ENCODE measurements at places on chromosomes 16 and 17.

- no peak for DNase-seq
Measured at GRCh38 chr16:89525146-89525913, 17.1 kb downstream of the SPG7 start.

DNA sequence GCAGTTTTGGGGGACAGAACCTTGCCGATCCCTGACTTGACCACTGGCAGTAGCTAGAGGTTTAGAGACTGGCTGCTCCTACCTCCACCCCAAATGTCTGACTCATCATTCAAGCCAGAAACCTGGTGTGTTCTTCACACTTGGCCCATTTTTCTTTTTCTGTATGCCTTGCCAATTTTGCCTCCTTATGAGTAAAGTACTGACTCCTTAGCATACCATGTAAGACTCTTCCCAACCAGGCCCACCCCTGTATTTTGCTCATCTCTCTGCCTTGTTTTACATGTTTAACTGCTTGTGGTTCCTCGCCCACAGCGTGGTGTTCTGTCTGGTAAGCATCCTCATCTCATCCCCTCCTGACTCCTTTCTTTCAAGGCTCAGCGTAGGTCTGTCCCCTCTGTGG lies 37.9 kb downstream of the NUP88 start:
- DNase-seq = no peak

- no peak for DNase-seq
Measured at GRCh38 chr17:2708585-2709182, 2.9 kb downstream of the CLUH start.

GRCh38 chr16:76583466-76583865 lies 306.3 kb downstream of the CNTNAP4 start:
- peak; percentile 87 for DNase-seq

GRCh38 chr17:2058586-2059546 lies 4.0 kb downstream of the HIC1 start:
- DNase-seq = no peak

DNA sequence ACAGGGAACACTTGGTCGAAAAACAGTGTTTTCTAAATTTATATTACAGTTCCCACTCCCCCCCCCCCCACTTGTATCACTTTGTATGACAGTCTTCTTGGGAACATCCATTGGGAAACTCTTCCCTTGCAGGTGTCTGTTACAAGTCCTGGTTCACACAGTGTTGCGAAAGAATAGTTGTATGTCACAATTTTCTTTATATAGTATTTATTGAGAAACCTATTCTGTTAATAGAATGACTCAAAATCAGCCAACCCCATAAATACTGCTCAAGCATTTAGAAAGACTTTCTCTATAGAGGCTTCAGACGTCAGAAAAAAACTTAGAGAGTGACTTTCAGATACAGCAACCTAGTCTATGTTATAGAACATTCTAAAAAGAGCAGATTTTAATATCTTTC lies 414.4 kb downstream of the WWOX start:
- DNase-seq = no peak

- DNase-seq = no peak
Measured at GRCh38 chr17:77109764-77110359, 30.9 kb upstream of the SEC14L1 start.

GRCh38 chr16:26770547-26770946 lies 296.2 kb upstream of the C16orf82 start:
- no peak for DNase-seq

DNA sequence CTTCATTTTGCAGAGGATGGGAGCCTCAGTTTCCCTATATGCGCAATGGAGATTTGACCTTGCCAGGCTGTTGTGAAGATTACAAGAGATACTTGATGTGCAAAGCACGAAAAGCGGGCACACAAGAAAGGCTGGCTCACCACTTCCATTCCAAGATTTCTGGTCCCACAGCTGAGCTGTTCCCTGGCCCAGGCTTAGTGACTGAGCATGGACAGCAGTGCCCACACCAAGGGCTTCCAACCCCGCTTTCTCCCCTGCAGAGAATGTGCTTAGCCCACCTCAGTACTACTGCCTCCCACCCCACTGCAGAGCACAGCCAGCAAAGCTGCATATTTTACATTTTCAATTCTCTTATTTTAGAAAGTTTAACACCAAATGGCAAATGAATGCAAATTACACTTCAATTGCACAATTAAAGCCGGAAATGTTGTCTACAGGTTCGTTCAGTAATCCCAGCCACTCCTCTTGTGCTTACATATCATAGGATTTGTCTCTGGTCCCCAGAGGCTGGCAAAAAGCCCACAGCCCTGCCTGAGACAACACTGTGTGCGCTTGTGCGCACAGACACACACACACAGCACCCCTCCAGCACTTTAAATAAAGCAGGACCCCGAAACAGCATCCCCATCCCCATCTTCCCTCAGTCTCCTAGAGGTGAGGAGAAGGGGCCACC lies 51.8 kb downstream of the VAC14 start:
- DNase-seq = no peak
